Suppressor macrophage treated with lipopolysaccharide for 4 hours (primary cell): ENCODE measurements at places on chromosomes 1 and 21.

DNA sequence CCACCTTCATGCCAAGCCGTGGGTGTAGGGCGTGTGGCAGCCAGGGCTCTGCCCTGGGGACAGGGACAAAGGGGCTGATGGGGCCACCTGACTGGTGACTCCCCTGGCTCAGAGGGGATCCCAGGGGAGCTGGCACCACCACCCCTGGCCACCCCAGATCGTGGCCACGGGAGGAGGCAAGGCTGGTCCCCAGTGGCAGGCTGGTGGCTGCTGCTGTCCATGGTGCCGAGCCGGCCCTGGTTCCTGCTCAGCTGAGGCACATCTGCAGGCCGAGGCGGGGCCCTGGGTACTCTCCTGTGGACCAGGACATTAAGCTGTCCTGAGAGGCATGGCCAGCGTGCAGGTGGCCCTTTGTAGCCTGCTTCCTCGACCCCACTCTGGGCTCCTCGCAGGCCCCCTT is 6.5 kb downstream of the PLCH2 start:
- DNase-seq = no peak

- peak; percentile 63 for DNase-seq
Measured at GRCh38 chr1:109501644-109502363, 7.7 kb downstream of the AMIGO1 start.

DNA sequence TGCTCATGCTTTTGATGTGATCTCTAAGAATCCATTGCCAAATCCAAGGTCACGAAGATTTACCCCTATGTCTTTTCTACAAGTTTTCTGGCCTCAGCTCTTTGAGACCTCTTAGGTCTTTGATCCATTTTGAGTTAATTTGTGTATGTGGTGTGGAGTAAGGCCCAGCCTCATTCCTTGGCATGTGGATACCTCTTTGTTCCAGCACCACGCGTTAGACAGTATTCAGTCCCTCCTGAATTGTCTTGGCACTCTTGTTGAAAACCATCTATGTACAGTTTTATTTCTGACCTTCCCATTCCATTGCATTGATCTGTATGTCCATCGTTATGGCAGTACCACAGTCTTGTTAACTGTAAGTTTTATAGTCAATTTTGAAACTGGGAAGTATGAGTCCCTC is 8.0 kb upstream of the FTCD start:
- no peak for DNase-seq

- peak; percentile 46 for DNase-seq
Measured at GRCh38 chr1:69911301-69911801, 294.0 kb downstream of the LRRC40 start.

DNA sequence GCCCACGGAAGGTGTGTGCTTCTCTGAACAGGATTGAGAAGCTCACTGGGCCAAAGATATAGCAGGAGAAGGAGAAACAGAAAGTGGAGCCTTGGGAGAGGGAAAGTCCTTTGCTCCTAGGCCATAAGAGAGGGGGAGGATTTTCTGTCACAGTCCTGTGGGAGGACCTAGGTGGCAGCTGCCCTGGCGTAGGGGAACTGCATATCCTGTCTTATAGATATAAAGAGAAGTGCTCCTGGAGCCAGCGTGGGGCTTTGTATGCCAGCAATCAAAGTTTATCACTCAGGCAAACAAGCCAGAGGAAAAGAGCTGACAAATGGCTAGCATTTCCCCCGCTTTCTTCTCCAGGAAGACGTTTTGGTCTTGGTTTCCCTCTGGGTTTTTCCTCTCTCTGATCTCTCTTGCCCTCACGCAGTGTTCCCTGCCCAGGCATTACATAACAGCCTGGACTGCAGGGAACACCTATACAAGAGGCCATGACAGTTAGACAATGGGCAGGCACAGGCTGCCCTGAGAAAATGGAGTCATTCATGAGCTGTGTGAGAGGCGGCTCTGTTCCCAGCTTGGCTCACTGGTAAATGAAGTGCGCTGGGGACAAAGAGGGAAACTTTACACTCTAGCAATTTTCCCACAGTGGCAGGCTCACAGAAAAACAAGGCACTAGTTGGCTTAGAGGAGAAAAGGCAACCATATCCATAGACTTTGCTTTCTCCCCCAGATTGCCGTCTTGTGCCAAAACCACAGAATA is 52.5 kb upstream of the ZNF648 start:
- no peak for DNase-seq
